ENCODE measurements at places on chromosomes 12 and 14.

DNA sequence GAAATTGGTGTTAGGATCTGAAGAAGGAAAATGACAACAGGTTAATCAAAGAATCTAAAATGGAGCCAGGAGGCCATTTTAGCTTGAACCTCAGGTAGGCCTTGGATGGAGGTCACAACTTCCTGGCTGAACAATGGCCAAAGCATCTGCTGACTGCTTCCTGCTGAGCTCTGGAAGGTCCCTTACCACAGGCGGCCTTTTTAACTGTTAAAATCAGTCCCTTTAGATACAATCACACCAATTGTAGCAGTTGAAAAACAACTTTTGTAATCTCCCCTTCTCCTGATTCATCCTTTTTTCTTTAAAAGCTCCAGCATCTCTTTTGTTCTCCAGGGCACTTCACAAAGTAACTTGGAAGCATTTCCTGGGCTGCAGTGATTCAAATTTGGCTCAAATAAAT is 388.8 kb downstream of the PDZRN4 start:
- DNase-seq, result no peak

DNA sequence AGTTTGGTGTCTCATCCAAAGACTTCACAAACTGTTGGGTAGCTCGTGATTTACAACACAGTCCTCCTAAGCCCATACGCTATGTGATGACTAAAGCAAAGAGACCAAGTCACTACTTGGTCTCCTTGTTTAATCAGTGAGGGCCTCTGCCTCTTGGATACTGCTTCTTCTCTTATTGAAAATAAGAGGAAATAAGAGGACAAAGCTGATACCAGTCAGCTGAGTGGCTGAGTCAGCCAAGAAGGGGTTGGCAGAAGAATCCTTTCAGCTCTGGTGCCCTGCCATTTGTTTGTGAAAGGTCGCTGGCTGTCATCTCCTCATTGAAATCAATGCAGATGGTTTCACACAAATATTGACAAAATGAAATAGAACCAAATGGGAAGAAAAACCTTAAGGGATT is 67.5 kb upstream of the SLC35F4 start:
- no peak for DNase-seq

DNA sequence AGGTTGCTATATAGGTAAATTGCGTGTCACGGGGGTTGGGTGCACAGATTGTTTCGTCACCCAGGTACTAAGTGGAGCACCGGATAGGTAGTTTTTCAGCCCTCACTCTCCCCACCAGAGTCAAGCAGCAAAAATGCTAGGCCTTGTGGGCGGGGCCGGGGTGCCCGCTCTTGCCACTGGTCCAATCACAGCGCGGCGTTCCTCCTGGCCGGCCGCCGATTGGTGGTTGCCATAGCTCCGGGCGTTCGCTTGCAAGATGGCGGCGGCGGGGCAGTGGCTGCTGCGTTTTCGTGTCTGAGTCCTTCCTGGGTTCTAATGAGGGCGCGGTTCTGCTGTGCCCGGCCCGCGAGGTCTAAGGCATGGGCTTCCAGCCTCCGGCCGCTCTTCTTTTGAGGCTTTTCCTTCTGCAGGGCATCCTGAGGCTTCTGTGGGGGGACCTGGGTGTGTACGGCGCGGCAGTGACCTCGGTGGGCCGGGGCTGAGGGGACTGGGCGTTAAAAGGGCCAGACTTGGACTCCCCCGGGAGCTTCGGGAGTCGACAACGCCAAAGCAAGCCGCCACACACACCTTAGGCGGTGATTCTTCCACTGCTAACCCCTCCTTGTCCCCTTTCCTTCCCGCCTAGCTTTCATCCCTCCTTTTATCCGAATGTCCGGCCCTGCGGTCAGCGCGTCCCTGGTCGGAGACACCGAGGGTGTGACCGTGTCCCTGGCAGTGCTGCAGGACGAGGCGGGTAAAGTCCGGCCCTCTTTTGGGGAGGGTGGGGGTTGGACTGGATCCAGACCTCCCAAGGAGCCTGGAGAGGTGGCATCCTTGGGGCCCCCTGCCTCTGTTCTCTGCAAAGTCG is at the start of gene TCTN2:
Gene TCTN2, plus strand, starts transcription at position 232 of the 847 bp plus-strand sequence. Its CDS starts 128 bp downstream, at position 360.
- peak; percentile 95 for DNase-seq

DNA sequence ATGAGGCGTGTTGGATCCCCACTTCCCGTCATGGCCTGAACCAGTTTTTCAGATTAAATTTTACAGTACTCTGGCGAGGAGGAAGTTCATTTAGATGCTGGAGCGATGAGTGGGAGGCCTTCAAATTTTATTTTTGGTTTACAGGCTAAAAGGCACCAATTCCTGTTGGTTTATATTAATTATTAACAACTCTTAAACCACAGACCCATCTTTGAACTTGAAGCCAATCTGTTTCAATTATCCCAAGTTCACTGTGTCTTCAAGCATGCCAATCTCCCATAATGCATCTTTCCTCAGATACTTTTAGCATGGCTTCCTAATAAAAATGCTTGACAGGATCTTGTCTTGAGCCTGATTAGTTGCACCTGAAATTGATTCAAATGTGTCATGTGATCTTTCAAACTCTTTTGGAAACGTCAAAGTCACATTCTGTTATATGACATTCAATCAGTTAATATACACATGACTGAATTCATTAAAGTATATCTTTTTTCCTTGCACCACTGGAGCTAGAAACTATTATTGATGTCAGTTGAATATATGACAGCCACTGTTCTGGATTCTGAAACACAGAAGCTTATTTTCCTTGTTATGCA is 641.7 kb upstream of the TMEM132C start:
- no peak for DNase-seq

- no peak for DNase-seq
Observed at GRCh38 chr12:50102131-50102531, 1.7 kb upstream of the GPD1 start.

GRCh38 chr12:28234444-28234843 is 44.2 kb downstream of the CCDC91 start:
- no peak for DNase-seq

DNA sequence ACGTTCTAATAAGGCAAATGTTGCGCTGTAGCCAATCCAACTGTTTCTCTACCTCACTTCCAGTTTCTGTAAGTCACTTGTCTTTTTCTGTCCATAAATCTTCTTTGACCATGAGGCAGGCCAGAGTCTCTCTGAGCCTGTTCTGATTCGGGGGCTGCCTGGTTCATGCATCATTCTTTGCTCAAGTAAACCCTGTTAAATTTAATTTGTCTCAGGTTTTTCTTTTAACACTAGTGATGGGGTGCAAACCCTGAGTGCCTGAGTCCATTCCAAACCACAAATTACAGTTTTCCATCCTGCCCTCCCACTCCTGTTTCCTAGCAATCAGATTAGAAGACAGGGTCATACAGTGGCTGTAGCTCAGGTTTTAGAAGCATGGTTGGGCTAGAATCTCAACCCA is 41.9 kb downstream of the VWF start:
- no peak for DNase-seq

DNA sequence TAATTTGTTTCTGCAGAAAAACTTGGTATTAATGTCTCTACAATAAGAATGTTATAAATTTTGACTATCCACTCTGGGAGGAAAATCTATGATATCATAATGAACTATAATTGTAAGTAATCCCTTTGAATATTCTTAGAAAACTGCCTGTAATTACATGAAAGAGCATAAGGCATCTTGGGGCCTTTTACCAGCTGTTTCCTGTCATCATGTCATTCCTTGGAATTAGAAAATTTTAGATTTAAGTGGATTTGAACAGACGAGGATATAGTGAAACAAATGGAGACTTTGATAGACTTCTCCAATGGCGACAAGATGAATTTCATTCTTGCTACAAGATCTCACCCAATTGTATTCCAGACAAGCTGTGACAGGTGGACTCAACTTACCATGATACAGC is 423.4 kb upstream of the FLRT2 start:
- DNase-seq, result no peak

- DNase-seq, result no peak
Observed at GRCh38 chr14:104147346-104148125, 9.1 kb downstream of the KIF26A start.

- peak; percentile 8 for DNase-seq
Observed at GRCh38 chr12:66708704-66709456, 30.0 kb upstream of the GRIP1 start.

GRCh38 chr14:92850492-92850891 is 56.4 kb downstream of the GOLGA5 start:
- no peak for DNase-seq

- DNase-seq, result no peak
Observed at GRCh38 chr14:33922125-33922524, 28.7 kb downstream of the EGLN3 start.

DNA sequence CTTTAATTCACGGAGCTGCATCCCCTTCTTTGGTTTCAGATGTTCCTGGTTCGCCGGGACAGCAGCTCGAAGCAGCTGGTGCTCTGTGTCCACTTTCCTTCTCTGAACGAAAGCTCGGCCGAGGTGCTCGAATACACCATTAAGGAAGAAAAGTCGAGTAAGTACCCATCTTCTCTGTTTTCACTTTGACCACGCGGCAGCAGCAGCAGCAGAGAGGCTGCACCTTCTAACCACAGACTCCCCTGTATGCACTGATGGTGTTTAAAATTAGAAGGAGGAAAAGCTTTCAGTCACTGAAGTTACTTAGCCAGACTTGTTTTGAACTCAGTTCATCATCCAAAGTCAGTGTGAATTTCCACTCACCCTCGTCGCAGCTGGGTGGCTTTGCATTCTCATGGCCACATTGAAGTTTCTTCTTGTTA is 63.8 kb downstream of the RIN3 start:
- peak; percentile 72 for DNase-seq

- peak; percentile 54 for DNase-seq
Observed at GRCh38 chr14:70654632-70655031, 12.9 kb downstream of the TTC9 start.

DNA sequence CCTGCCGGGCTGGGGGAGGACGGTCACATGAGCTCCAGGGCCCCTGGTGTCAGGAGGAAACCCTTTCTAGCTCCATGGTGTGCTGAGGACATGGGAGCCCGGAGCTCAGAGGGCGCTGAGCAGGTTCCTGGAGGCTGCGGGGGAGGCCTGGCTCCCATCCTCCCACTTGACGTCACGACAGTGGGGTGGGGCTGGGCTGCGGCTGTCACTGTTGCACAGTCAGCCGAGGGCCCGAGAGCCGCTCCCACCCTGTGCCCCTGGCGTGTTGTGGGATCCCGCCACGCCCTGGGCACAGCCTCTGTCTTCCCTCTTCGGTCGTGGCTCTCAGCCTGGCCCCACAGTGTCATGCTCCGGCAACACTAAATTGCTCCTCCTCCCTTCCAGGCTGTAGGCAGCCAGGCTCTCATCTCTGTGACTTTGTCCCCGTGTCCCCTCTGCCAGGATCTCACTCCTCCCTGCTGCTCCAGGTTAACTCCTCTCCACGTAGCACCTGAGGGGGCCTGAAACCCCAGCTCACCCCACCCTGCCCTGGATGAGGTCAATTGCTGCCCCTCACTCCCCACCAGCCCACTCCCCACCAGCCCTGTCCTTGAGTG is 33.0 kb downstream of the BEGAIN start:
- DNase-seq, result no peak

DNA sequence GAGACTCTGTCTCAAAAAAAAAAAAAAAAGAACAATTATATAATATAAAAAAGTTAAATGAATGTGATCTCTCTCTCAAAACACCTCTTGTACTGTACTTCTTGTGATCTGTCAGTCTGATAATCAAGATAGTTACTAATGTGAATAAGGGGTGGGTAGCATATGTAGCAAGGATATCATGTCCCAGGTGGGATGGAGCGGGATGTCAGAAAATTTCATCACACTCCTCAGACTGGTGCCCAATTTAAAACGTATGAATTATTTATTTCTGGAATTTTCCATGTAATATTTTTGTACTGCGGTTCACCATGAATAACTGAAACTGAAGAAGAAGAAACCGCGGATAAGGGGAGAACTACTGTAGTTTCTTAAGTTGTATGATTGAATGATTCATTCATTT is 11.0 kb downstream of the CNOT2 start:
- no peak for DNase-seq

- peak; percentile 71 for DNase-seq
Observed at GRCh38 chr12:123237646-123238329, 4.6 kb downstream of the MTRFR start.

- no peak for DNase-seq
Observed at GRCh38 chr12:13451776-13452175, 255.2 kb downstream of the EMP1 start.

GRCh38 chr12:92701441-92701840 is 1.3 kb upstream of the PLEKHG7 start:
- no peak for DNase-seq

GRCh38 chr14:101717663-101718490 is 43.6 kb upstream of the PPP2R5C start:
- DNase-seq, result no peak

GRCh38 chr14:26896447-26896846 is 298.6 kb upstream of the NOVA1 start:
- no peak for DNase-seq
